ENCODE measurements at places on chromosomes 16 and 17.

DNA sequence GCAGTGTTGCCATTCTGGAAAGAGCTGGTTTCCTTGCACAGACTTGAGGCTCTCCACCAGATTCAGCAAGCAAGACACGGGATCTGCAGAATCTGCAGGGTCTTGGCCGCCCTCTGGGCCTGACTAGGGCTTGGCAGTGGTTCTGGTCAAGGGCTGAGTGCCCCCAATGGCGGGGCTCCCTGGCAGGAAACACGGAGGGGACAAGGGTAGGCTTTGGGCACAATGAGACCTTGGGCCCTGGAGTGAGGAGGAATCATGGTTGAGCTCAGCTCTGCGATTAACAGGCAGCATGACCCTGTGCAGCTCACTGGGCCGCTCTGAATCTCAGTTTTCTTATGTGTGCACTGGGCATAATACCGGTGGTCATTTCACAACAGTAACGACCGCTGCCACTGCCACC is 249.9 kb downstream of the GSG1L start:
- no peak for DNase-seq

GRCh38 chr17:40827746-40828453 is 5.5 kb upstream of the KRT10 start:
- no peak for DNase-seq

DNA sequence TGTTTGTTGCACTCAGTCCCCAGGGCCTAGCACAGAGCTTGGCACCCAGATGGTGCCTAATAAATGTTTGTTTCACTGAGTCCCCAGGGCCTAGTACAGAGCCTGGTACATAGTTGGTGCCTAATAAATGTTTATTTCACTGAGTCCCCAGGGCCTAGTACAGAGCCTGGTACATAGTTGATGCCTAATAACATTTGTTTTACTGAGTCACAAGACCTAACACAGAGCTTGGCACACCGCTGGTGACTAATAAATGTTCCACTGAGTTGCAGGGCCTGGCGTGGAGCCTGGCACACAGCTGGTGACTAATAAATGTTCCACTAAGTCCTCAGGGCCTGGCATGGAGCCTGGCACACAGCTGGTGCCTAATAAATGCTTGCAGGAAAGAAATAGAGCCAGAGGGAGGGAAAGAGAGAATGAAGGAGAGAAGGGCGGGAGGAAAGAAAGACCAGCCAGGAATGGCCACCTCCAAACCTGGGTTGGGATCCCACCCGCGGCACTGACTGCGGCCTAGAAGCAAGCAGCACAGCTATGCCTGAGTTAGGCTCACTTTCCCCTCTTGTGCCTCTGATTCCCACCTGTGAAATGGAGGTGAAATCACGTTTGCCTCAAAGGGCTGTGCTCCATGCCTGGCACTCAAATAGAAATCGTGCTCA is 7.5 kb downstream of the SLC5A11 start:
- DNase-seq = no peak

GRCh38 chr16:80309178-80309577 is 231.6 kb upstream of the DYNLRB2 start:
- DNase-seq = no peak

DNA sequence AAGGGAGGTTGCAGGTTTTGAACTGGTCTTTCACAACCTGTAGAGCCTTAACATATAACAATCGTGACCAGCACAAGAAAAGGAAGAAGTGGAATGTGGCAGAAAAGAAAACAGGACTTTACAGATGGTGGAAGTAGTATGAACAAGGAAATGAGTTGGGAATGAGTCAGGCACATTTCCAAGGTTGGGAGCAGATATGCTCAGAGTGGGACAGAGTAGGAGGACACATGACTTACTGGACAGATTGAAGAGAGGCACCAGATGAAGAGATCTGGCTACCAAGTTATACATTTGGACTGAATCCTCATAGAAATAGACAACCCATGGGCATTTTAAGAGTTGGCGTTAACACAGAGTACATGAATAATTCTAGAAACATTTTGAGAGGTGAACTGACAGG is 95.3 kb downstream of the ZNF18 start:
- no peak for DNase-seq

GRCh38 chr17:75876938-75877751 is 1.2 kb downstream of the TRIM47 start:
- DNase-seq = peak; percentile 50

DNA sequence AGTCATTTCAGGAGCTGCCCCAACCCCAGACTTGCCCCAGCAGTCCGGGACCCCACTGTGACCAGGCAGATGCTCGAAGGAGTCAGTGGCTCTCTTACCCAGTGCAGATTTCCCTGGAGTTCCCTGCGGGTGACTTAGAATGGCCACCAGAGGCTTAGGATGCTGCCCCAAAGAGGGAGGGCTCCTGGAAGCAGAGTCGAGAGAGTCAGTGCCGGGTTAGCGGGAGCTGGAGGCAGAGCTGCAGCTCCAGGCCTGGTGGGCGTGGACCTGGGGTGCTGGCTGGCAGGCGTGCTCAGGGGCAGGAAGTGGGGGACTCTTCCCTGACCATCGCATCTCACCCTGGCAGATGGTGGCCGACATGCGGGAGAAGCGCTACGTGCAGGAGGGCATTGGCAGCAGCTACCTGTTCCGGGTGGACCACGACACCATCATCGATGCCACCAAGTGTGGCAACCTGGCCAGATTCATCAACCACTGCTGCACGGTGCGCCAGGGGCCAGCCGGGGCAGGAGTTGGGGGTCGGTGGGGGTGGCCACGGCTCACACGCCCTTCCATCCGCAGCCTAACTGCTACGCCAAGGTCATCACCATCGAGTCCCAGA is 1.6 kb upstream of the HSD3B7 start:
- DNase-seq = no peak

DNA sequence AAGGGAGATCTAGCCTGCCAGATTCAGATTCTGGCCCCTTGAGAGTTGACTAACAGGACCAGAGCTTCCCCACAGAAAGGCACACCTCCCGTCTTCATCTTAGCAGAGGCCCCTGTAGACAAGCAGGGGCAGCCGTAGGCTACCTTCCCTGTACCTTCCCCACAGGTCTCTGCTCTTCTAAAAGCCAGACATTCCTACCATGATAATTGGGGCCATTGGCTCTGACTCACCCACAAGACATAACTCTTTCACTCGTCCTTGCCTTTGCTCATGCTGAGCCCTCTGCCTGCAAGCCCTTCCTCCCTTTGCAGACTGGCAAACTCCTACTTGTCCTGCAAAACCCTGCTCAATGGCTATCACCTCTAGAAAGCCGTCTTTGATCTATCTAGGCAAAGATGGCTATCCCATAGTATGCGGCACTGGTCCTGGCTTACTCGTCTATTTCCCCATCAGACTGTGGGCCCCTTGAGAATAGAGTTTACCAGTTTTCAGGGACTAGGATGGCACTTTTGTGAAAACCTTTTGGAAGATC is 43.8 kb downstream of the PIMREG start:
- DNase-seq = no peak

Data from CD4-positive, alpha-beta T cell treated with Interleukin-17A for 4 hours (primary cell).